ENCODE measurements at places on chromosomes 3 and 15. TPM values are rescaled to one million over a fixed set of nuclear protein-coding genes. Genes with fewer than 3 reads are reported as not detected.

CCR1 gene
- 0.87 TPM for total RNA-seq

ELL3 gene
- 2.7 TPM for total RNA-seq

BTLA gene
- not detected for total RNA-seq

EPHB3 gene
- 8.5 TPM for total RNA-seq

TRH gene
- total RNA-seq, result not detected

PEX5L gene
- 9.3 TPM for total RNA-seq

FGF12 gene
- total RNA-seq, result 0.22 TPM
